CD4-positive, alpha-beta T cell treated with Interleukin-15 for 1 hour (primary cell): ENCODE measurements at places on chromosomes 4 and X.

DNA sequence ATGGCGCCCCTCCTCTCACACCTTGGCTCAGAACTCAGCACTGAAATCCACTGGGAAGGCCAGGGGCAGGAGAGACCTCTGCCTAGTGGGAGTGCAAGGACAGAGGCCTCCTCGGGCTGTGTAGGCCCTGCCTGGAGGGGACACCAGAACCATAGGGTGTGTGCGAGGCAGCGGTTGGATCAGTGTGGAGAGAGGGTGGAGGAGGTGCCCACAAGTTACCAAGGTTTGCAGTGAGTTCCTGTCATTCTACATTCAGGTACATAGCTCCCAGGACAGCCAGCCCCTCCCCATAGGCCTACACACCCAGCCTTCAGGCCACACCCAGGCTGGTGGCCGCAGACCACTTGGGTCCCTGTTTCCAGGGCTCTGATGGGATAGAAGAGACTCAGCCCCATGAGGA lies 19.2 kb upstream of the SPON2 start:
- peak; percentile 7 for DNase-seq

- DNase-seq: peak; percentile 78
Observed at GRCh38 chr4:102625232-102625930, 124.2 kb downstream of the NFKB1 start.

DNA sequence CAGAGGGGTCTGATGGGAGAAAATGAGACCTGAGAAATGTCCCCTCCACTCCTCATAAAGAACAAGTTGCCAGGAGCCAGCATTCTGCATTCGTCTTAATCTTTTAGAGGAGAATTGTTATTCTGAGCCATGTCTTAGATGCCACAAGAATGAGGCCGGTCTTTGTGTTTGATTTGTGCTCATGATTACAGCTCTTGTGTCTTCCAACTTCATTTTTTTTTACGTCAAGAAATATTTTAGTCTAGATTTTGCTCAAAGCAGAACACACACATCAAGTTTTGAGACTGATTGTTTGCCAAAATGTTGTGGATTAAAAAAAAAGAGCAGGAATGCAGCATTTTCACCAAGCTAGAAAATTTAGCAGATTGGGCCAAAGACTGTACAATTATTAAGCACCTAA lies 130.6 kb upstream of the PITX2 start:
- no peak for DNase-seq

DNA sequence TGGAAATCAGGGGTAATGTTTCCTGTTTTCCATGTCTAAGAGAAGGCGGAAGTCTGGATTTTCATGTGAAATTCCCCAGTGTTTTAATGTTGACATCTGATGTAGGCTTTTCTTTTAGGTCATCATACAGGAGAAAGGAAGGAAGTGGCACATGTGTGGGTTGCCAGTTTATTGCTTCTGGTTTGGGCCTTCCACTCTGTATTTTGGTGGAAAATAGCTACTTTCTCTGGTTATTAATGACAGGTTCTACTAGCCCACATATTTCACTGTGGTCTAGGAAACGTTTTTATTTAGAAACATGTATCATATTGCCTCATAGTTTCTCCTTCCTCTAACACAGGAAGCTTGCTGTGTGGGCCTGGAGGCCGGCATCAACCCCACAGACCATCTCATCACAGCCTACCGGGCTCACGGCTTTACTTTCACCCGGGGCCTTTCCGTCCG lies 7.2 kb downstream of the PDHA1 start:
- no peak for DNase-seq

- DNase-seq: no peak
Observed at GRCh38 chrX:24601858-24602257, 45.3 kb downstream of the PCYT1B start.

- DNase-seq: no peak
Observed at GRCh38 chr4:98539741-98540140, 118.7 kb downstream of the TSPAN5 start.

DNA sequence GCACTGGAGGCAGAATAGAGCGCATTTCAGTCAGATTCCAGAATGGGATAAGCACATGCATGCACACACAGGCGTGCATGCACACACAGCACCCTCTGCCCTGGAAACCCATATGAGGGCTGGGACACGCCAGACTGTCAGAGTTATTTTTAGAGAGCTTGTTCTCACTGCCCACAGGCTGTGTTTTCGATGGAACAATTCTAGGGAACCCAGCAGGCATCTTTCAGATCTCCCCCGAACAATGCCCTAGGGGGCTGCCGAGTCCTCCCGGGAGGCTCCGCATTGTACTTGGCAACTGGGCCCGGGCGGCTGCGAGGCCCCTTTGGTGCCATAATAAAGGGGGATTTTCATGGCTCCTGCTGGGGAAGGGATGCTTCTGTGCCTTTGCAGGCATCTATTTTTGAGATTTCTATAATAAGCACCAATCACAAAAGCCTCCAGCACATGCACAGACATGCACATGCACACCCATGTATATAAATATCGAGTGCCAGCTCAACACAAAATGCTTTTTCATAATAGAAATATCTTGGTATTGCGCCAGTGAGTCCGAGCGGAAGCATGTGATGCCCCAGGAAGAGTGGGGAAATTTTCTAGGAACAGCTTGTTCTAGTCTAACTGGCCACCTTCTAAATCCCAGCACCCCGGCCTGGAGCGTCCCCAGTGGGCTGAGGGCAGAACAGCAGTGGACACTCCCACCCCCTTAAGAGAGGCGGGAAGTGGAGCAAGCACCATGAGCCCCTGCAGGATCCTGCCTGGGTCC lies 88.5 kb downstream of the PHKA2 start:
- DNase-seq: no peak

- DNase-seq: no peak
Observed at GRCh38 chr4:184143770-184144564, 73.7 kb downstream of the ENPP6 start.

DNA sequence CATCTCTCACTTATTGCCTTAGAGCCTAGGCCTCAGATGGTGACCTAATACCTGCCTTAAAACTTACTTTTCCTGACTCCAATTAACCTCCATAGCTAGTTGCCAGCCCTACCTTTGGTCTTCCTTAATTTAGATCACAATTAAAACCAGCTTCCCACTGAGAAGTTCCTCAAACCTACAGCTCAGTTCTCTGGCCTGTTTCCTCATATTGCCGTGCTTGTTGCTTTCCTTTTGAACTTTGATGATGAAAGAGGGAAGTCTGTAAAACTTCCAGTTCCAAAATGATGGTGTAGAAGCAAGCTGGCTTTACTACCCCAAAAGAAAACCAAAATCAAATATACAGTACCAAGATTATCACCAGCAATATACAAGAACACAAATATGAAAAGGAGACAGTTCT lies 28.9 kb upstream of the CAMK2D start:
- DNase-seq: no peak

DNA sequence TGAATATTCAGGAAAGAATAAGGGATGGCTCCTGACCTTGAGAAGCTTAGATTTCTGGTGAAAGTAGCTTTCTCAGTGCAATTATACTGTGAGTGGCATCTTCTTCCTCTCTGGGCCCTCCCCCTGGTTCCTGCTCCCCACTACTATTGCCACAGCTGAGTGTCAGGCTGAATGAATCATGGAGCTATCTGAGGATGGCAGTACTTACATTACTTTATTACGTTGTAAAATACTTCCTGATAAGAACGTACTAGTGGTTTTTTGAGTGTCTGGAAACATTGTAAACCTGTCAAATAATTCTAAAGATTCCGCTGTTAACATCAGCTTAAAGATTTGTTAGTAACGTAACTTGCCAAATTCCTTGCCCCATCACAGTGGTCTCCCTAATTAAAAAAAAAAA lies 36.2 kb downstream of the ARHGAP10 start:
- peak; percentile 48 for DNase-seq

DNA sequence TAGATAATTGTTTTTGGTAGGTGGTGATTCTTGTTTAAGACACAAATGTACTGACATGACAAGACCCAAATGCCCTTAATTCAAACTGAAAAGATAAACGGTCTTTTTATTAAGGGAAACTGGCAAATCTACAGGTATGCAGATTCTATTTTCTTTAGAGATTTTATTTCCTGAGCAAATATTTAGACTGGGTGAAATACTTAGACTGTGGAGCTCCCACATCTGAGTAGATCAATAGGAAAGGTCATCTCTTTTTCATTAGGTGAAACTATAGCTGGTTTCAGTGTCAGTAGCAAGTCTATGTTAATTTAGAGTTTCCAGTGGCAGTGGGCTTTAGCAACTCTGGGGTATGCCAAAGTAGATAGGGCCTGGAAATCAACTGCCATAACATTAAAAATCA lies 446.7 kb downstream of the FSTL5 start:
- no peak for DNase-seq

DNA sequence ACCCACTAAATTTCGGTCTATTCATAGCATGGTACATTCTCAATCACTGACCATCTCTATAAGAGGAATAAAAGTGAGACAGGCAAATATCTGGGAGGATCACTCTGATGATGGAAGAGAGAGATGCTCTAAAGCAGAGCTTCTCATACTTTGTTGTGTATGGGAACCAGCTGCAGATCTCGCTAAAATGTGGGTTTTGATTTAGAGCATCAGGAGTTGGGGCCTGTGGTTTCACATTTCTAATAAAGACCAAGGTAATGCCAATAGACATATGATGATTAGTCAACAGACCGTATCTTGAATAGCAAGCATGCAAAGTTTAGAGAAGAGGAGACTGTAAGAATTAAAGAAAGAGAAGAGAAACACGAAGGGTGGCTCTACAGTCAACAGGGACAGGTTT lies 107.4 kb upstream of the FTHL17 start:
- DNase-seq: no peak

GRCh38 chrX:107632346-107632745 lies 4.0 kb downstream of the PRPS1 start:
- no peak for DNase-seq

- no peak for DNase-seq
Observed at GRCh38 chr4:37935026-37935425, 25.2 kb upstream of the PTTG2 start.

- DNase-seq: no peak
Observed at GRCh38 chr4:54384563-54384962, 155.5 kb downstream of the PDGFRA start.

- DNase-seq: no peak
Observed at GRCh38 chrX:110042496-110042895, 39.6 kb downstream of the TMEM164 start.

GRCh38 chr4:48746608-48747362 lies 33.3 kb downstream of the FRYL start:
- no peak for DNase-seq

DNA sequence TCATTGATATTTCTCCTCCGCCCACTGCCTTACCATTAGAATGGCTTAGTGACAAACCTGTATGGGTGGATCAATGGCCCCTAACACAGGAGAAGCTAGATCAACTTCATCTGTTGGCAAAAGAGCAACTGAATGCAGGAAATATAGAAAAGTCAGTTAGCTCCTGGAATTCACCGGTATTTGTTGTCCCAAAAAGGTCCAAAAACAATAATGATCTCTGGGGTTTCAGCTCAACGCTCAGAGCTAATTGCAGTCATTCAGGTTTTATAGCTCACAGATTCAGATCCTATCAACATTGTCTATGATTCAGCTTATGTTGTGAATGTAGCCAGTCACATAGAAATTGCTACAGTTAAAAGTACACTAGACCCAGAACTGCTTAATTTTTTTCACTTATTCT lies 124.0 kb upstream of the ZCCHC13 start:
- DNase-seq: no peak

DNA sequence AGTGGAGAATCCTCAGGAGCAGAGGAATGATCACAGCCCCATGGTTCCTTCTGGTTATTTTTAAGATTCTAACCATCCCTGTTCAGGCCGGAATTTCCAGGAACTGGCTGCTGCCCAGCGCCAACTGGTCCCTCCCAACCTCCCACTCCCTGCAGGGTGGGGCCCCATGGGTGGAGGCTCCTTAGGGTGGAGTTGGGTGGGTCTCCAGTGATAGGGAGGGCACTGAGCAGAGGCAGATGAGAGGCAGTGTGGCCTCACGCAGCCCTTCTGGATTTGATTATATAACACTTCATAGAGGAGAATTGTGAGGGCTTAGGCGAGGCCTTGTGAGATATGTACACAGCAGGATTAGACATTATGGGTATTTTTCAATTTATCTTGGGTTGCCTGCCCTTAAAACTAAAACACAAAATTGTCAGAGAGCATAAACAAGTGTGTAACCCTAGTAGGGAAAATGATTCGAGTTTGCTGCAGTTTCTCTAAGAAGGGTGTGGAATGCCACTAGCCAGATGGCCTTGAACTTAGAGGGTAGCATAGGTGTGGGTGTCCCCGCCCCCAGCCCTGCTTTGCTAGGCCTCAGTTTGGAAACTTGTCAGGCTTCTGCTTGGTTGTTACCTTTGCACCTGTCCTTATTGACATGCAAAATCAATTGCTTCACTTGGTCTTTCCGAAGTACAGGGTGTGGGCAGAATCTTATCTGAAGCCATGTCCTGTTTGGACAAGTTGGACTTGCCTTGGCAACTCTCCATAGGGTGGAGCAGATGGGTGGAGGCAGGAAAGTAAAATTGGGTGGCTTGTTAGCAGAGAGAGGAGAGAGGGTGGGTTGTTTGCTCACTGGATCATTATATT lies 9.4 kb downstream of the KLF3 start:
- no peak for DNase-seq

DNA sequence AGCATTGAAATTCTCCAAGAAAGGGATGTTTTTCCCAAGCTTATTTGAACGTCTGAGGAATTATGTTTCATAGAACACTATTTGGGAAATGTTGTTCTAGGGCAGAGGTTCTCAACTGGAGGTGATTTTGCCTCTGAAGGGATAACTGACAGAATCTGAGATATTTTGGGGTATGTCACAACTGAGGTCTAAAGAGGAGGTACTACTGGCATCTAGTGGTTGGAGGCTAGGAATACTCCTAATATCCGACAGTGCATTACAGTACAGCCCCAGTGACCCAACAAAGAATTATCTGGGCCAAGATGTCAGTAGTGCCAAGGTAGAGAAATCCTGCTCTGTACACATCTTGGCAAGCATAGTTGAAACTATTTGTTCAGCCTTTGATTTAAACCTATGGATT lies 6.4 kb downstream of the HSPA4L start:
- DNase-seq: no peak

GRCh38 chr4:88054901-88055300 lies 47.5 kb downstream of the PKD2 start:
- no peak for DNase-seq
